Stimulated activated CD4-positive, alpha-beta T cell treated with anti-CD3 and anti-CD28 coated beads, Interleukin-1b, Interleukin-23, amount 100 ng/mL, for 1 hour (primary cell): ENCODE measurements at places on chromosomes 3 and 15.

DNA sequence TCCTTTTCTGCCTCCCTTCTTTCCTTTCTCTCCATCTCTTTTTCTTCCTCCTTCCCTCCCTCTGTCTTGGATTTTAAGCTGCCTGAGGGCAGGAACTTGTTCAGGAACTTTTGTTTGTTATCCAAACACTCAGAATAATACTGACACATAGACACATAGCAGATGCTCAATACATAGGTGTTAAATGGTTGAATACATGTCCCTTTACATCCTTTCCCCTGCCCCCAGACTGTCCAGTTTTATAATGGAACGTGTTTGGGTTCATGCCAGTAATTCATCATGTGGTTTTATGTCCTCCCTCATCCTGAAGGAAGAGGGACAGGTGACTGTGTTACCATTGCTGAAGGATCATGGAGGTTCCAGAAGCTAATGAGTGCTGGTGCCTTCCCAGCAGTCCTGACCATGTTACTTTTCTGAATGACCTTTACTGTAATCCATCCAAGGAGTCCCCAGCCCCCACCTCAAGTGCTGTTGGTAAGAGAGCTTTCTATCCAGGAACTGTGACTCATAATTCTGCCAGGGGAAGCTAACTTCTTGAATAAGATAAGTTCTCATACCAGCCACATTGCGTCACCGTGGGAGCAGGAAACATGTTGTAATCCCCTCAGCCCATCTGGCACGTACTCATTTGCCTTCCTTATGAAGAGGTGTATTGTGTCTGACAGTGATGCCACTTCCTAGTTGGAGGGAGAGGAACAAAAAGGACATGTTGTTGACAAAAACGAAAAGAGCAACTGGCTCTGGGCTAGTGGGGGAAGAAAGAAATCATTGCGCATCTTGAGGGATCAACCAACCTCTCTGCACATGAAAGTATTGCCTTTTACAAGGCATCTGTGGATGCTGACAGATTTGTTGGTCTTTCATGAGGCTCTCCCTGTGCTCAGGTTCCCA, 52.4 kb downstream of the IL1RAP start:
- DNase-seq = peak; percentile 6

DNA sequence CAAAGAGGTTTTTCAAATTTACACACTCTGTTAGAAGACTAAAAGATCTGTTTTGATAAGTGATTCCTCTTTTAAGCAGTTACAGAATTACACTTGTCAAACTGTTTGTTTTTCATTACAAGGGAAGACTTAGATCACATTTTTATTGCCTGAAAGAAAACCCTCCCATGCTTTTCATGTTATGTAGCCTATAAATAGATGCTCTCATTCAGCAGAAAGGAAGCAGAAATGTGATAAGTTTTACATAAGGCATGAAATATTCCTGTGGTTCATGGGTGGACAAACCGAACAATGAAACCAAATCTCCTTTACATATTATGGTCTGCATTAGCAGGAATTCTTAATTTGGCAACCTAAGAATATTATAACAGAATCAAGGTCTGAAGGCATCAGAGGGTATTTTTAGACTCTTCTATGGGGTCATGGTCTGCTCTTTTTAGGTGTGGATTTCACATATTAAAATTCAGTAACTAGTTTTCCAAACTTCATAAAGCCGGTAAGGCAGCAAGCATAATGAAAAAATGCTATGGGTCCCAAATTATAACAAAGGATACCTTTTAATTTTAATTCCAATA, 37.3 kb upstream of the FXR1 start:
- DNase-seq = no peak

GRCh38 chr3:137217733-137218132, 259.9 kb downstream of the IL20RB start:
- DNase-seq = no peak

- DNase-seq = no peak
Measured at GRCh38 chr15:64574301-64575017, 114.1 kb downstream of the ZNF609 start.

DNA sequence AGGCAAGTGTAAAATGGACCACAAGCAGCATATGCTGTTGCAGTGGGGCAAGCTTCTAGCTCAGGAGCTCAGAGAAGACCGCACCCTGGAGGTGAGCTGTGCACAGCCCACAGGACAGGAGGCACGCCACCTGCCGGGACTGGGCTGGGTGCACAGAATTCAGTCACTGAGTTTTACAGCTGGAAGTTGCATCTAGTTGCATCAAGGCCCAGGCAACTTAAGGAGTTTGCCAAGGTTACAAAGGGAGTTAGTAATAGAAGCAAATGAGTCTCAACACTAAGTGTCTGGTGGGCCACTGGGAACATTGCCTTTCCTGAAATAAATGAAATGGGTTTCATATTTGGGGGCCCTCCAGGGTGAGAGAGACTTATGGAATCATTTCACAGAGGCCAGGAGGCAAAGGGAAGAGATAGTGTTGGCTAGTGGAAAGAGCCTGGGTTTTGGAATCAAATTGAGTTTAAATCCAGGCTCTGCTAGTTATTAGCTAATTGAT, 36.0 kb upstream of the TIMP4 start:
- DNase-seq = no peak

- DNase-seq = no peak
Measured at GRCh38 chr15:91801836-91802534, 51.5 kb upstream of the SLCO3A1 start.

- DNase-seq = no peak
Measured at GRCh38 chr3:133901083-133901482, 5.4 kb upstream of the RAB6B start.

DNA sequence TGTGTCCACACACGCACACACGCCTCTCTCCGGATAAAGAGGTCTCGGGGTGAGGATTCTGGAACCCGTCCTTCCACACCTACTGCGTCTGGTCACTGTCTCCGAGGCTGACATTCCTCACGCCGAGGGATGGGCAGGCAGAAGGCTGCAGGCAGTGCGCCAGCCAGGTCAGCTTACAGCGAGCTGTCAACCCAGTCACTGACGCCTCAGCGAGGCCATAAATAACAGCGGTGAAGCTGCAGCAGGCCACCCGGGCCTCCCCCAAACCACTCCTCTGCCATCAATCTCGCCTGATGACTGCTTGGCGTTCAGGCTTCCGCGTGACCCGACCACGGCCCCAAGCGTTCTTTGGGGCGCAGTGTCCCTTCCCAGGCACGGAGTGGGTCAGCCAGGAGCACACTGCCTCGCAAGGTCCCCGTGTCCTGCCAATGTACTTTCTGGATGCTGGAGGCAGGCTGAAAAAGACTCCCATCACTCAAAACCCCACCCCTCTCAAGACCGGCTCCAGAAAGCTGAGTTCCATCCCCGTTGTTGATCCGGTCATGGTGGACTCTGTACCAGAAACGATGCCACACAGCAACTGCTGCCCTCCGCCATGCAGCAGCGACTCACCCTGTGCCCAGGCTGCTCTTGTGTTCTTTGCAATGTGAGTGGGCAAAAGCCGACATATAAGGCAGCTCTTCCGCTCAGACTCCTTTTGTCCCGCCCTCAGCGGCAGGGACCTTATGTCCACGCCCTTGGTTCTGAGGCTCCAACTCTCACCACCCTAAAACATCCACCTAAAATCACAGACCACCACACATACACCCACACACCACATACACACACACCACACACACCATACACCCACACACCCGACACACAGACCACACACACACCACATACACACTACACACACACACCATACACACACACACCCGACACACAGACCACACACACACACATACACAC, 27.1 kb downstream of the CPN2 start:
- no peak for DNase-seq

- DNase-seq = no peak
Measured at GRCh38 chr3:54668236-54668635, 259.6 kb downstream of the LRTM1 start.

DNA sequence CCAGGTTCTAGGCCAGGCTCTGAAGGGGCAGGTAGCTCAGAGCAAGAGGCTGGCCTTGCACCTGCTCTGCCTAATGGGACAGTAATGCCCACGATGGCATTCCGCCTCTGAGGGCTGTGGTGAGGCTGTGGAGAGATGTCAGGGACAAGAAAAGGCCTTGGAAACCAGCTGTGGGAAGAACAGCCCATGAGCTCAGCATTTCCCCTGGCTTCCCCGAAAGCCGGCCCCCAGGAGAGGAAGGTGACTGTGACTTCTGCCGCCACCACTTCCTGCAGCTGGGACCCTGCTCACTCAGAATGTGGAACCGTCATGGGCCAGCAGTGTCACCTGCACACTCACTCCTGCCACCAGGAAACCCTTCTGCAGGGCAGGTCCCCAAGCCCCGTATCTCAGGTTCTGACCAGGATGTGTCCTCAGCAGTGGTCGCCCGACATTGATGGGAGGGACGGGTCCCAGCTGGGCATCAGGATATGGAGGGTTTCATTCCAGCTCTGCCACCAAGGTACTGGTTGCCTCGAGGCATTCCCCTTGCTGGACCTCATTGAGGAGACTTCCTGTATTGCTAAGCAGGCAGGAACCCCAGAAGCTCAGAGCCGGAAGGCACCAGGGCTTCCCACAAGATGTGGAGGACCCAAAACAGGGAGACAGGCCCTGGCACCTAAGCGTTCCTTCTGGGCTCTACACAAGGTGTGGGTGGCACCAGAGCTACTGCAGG, 30.7 kb downstream of the SEMA7A start:
- peak; percentile 11 for DNase-seq

GRCh38 chr15:65246026-65246714, 34.9 kb upstream of the CILP start:
- DNase-seq = no peak

- no peak for DNase-seq
Measured at GRCh38 chr3:59957150-59957549, 907.3 kb upstream of the CFAP20DC start.

GRCh38 chr3:122629763-122630162, 50.9 kb upstream of the PARP14 start:
- no peak for DNase-seq

DNA sequence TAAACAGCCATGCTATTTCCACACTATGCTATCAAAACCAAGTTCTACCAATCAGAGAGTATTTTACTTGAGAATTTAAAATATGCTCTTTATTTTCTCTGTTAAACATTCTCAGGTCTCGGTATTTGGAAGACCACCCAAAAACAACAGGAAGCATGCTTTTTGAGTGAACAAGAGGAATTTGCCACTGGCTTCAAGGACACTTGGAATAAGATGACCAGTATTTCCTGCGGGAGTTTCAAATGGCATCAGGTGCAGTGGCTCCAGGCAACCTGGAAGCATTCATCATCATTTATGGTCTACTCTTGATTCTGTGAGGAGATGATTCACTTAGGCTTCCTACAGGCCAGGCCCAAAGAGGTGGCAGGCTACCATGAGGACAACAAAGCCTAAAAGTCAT, 305.7 kb upstream of the ATP11B start:
- no peak for DNase-seq

GRCh38 chr3:52388933-52389332, 56.0 kb downstream of the SEMA3G start:
- DNase-seq = no peak

- no peak for DNase-seq
Measured at GRCh38 chr3:105456017-105456416, 89.3 kb downstream of the ALCAM start.

GRCh38 chr3:74631351-74632140, 17.1 kb upstream of the CNTN3 start:
- no peak for DNase-seq

DNA sequence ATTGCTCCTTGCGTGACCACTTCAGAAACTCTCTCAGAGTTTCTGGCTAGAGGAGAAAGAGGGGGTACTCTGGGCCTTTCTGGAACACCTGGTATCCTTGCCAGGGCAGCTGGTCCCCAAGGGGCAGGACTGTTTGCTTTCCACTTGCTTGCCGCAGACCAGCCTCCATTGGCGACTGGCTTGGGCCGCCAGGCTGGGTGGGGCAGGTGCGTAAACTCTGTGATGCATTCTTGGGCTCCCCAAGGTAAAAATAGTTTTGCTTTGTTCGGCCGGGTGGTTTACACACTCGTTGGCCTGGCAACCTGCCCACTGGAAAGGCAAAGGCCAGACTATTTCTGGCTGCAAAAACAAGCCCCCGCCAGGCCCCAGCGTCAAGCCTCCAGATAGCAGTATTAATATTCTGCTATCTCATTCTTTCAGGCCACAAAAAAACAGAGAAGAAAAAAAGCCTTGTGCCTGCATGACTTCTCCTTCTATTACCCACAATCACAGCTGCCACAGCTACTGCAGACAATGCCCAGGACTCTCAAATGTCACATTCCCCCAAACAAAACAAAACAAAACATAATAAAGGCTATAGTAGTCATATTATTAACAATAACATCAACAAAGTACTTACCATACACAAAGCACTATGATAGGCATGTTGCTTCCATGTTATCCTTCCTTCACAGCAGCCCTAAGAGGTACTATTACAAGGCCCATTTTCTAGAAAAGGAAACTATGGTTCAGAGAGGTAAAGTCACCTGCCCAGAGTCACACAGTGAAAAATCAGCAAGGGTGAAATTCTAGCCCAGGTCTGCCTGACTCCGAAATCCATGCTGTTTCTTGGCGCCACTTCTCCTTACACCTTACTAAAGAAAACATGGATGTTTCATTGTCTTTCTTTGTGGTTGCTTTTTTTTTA, 14.0 kb upstream of the SSUH2 start:
- DNase-seq = no peak

DNA sequence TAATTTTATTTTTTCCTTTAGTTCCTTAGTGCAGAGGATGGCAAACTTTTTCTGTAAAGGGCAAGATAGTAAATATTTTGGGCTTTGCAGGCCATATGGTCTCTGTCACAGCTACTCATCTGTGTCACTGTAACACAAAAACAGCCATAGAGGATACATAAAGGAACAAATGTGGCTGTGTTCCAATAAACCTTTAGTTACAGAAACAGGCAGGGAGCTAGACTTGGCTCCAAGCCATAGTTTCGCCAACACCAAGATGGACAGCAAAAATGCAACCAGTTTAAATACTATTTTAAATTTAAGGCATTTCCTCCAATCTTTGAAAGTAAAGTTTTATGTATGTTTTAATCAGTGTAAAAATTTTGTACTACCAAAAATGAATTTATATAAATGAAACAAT, 753.4 kb downstream of the FHIT start:
- DNase-seq = no peak

- DNase-seq = no peak
Measured at GRCh38 chr3:152359385-152360248, 90.9 kb downstream of the MBNL1 start.

DNA sequence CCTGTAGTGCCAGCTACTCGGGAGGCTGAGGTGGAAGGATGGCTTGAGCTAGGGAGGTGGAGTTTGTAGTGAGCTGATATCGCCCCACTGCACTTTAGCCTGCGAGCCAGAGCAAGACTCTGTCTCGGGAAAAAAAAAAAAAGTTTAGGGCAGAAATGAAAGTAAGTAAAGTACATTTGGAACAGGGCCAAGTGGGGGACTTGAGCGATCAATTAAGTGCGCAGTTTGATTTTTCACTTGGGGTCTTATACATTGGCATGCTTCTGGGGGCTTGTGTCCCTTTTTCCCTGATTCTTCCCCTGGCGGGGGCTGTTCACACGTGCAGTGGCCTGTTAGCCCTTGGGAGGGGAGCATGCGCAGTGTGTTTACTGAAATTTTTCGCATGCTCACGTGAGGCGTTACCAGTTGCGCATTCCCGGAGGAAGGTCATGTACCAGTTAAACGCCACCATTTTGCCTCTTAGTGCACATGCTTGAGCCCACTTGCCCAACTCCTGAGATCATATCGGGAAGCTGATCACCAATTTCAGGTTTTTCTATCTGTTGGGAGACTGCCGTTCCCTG, 42.0 kb downstream of the GALNT15 start:
- no peak for DNase-seq

GRCh38 chr15:26889298-26889898, 22.5 kb downstream of the GABRA5 start:
- no peak for DNase-seq
